T-helper 9 cell (primary cell): ENCODE measurements at places on chromosomes 12 and 14.

- no peak for DNase-seq
Observed at GRCh38 chr14:54637270-54638134, 70.6 kb downstream of the SAMD4A start.

DNA sequence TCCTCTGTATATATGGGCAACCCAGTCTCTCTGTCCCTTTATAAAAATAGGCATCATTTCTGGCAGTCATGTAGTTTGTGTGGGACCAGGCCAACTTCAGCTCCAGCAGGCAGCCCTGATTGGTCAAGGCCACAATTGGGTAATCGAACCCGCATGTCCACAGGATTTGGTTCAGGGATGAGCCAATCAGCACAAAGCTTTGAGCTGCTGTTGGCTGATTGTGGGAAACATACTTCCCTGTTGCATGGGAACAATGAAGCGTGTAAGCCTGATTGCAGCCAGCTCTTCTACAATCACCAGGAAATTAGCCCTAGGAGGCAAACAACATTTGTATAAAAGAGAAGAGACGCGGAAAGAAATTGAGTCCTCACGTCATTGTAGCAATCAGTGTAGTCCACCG is 328.6 kb downstream of the PCNX1 start:
- no peak for DNase-seq

DNA sequence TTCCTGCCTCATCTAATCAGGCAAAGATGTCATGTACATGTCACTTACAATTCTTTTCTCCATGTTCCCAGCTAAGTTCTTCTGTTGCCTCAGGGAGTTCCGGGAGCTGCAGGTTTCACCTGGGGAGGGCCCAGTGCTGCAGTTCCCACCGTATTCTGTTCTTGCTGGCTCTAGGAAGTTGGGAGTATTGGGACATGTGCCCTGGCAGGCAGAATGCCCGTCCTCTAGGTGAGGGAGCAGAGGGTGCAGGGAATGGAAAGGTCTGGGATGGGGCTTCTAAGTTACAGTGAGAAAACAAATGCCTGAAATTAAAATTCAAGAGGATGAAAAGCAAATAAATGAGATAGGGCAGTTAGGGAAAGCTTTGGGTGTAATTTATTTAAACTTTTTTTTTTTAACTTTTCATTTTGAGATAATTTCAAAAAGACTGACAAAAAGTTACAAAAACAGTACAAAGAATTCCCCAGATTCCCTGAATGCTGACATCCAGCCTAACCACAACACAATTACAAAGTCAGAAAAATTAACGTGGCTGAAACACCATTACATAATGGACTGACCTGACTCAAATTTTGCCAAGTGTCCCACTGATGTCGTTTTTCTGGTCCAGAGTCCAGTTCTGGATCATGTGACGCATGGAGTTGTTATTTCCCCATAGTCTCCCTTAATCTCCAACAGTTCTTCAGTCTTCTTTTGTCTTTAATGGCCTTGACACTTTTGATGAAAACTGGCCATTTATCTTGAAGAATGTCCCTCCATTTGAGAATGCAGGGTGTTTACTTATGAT is 187.2 kb upstream of the MYL2 start:
- DNase-seq = no peak

DNA sequence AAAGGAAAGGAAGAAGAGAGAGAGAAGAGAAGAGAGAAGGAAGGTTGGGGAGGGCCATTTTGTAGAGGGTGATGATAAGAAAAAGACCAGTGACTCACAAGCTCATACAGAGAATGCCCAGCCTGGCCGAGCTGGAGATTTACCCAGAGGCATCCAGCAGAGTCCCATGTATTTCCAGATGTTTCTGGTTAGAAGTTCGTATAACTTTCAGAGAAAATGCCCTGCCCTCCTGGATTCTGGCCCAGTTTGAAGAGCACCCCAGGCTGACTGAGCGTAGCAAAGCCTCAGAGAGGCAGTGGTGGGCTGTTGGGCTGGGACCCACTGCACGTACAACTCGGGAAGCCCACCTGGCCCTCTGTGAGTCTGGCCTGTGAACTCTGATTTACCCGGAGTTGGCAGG is 221.8 kb downstream of the SLC41A2 start:
- DNase-seq = no peak

DNA sequence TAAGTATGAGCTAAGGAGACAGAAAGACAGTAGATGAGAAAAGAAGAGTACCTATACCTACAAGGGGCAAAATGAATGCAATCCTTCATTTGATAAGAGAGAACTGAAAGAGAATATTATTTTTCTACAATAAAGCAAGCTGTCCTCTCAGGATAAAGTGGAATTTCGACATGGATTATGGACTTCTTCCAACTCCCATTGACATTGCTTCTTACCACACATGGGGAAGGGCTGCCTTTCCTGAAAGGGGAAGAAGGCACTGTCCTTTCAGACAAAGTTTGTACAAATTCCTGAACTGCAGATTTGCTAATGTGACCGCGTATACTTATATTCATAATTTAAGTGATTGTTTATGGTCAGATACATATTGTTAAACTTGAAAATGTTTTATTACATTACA is 4.3 kb upstream of the HEBP1 start:
- no peak for DNase-seq

- DNase-seq = no peak
Observed at GRCh38 chr12:115375186-115375991, 691.4 kb upstream of the TBX3 start.

DNA sequence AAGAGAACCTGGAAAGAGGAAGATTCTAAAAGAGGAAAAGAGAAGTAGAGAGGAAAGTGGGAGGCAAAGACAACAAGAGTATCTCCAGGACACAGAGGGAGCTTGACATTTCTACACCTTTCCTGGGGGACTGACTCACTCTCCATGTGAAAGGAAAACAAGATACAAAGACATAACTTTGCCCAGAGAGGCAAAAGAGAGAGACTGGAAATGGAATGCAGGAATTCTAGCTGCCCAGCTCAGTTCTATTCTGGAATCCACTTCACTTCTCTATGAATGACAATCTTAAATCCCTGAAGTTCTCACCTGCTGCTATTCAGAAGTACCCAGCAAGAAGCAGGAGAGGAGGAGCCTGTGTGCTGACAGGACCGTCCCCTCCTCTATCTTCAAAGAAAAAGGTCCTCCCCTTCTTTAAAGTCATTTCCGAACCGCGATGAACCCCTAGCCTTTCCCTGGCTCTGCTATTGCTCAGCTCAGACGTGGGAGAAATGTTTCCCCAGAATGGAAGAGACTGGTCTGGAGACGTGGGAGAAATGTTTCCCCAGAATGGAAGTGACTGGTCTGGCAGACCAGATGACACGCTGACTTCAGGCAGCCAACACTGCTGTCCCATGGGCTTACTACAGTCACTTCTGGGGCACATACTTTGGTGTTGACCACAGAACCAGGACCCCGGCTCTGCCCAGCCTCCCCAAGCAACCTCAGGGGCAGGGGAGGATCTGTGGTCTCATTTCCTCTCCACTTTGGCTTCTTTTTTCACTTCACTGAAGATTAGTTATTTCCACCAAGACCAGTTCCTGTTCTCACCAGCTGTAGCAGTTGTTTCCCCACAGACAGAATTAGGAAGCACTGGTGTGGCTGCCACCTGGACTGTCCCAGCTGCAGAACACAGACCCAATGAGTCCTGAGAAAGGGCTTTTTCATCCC is 8.3 kb downstream of the FMNL3 start:
- DNase-seq = no peak

- no peak for DNase-seq
Observed at GRCh38 chr12:120825337-120825736, 78.8 kb downstream of the SPPL3 start.

- no peak for DNase-seq
Observed at GRCh38 chr12:19744705-19745218, 305.5 kb downstream of the AEBP2 start.

DNA sequence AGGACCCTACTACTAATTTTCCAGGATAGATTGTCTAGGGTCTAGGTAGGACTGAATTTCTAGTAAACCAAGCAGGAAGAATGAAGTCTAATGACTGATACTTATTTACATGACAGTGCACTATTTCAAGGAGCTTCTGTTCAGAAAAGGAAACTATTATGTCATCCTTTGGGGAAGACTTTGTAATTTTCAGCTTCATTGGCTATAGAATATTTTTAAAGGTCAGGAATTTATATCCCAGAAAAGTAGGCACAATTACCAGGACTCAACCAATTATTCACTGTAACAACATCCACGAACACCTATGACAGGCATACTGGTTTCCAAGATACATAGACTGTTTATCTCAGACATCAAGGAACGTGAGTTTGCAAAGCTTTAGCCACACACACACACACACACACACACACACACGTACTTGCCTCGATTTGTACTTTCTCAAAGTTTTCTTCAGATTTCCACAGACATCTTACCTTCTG is 23.2 kb downstream of the OR6S1 start:
- no peak for DNase-seq

DNA sequence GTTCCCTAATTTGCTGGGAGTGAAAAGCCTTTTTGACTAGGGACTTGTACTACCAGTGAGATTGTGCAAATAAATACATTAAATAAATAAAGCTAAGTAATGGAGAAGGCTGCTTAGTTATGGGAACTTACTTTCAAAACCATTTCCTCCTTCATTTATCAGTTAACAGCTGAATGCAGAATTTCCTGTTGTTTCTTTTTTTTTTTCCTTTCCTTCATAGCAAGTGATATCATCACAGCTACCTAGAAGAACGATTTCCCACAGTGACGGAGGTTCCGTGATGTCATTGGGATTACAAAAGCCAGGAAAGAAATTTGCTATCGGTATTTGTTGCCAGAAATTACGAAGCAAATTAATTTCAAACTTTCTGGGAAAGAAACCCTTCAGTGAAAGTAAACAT is 42.1 kb upstream of the SOCS2 start:
- DNase-seq = no peak

GRCh38 chr12:93111773-93112172 is 182.7 kb upstream of the EEA1 start:
- DNase-seq = no peak

DNA sequence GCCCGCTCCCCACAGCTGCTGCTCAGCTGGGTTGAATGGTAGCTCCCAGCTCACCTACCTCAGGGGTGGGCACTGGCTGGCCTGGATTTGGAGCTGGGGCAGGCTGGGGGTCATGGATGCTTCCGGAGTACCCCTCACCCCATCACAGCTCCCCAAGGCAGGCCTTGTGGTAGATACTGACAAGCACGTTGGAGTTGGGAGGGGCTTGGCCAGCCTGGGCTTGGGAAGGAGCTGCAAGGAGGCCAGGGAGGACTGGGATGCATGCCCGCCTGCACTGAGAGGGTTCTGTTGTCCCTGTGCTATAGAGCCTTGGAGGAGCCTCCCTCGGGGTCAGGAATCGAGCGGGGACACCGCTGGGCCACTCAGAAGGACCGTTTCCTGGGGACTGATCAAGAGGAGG is 14.2 kb downstream of the TMEM63C start:
- DNase-seq = no peak

DNA sequence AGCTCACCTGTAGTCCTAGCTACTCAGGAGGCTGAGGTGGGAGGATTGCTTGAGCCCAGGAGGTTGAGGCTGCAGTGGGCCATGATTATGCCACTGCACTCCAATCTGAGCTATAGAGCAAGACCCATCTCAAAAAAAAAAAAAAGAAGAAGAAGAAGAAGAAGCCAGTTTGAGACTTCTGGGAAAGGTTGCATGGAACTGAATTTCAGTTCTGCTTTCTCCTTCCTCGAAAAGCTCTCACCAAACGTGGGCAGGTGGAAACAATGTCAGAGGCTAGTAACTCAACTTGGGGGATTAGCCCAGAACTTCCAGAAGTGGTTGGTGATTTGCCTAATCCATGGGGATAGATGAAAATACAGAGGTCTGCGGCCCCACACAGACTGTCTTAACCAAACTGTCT is 18.7 kb downstream of the FLVCR2 start:
- no peak for DNase-seq

- DNase-seq = no peak
Observed at GRCh38 chr14:100147691-100148464, 11.6 kb downstream of the DEGS2 start.

GRCh38 chr12:65093606-65094005 is 27.5 kb downstream of the WIF1 start:
- no peak for DNase-seq

- no peak for DNase-seq
Observed at GRCh38 chr14:98962118-98962517, 309.9 kb downstream of the BCL11B start.

- DNase-seq = no peak
Observed at GRCh38 chr12:9112076-9112853, 3.5 kb downstream of the A2M start.

DNA sequence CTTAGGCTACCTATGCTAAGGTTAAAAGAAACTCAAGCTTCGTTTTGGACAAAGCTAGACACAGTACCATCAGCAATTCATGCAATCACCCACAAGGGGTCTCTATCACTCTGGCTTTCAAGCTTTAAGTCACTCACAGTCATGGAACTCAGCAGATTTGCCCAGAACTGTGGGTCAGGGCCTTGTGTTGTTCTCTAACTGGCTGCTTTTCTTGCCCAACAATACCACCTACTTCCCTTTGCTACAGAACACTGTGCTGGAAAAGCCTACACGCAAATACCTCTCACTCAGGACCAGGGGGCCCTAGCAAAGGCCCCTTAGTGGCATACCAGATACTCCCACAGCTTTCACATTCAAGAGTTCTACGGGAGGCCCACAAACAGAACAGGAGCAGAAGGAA is 9.1 kb downstream of the NEMP1 start:
- DNase-seq = peak; percentile 37

- no peak for DNase-seq
Observed at GRCh38 chr12:94768398-94769046, 118.2 kb upstream of the TMCC3 start.

DNA sequence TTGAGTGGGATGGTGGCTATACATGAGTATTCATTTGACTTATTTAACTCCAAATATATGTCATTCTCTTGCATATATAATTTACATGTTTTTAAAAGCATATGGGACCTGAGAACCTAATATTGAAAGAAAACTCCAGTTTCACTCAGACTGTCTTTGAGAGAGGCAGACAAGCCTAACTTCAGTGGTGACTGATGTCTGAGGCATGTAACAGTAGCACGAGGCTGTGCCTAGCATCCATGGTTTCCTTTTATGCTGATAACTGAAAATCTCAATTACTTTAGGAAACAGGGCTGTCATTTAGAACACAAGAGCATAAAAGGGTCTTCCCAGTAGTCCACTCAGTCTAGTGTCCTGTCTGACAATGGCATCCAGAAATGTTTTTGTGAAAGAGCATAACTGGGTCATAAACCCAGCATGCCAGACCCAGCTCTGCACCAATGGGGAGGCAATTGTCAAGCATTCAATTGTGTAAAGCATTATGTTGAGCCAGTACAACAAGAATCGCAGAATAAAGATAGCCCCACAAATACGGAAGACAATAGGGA is 24.3 kb downstream of the MAPK1IP1L start:
- DNase-seq = no peak

- no peak for DNase-seq
Observed at GRCh38 chr12:74051848-74052247, 485.8 kb upstream of the ATXN7L3B start.

DNA sequence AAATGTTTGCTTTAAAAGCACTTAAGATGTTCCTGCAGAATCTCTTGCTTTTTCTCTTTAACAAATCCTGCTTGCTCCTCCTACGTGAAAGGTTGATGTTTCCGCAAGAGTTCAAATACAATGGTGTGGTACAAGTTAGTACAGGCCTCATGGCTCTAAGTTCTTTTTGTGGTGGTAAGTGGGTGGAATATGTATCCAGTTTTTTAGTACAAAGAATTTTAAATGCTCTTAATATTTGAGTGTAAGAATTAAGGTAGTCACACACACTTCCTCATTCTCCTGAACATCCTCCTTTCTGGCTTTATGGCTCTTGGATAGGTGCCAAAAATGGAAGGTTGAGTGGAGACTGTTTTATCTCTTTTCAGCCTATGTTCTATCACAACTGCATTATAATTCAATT is 1.8 kb downstream of the OTOGL start:
- no peak for DNase-seq
